ENCODE measurements at places on chromosomes 2 and 18.

GRCh38 chr2:166675553-166675952, 181.5 kb upstream of the SCN7A start:
- no peak for DNase-seq

GRCh38 chr18:8329186-8329771, 280.0 kb upstream of the RAB12 start:
- no peak for DNase-seq

- DNase-seq: no peak
Measured at GRCh38 chr2:136104977-136105376, 13.0 kb downstream of the CXCR4 start.

- DNase-seq: no peak
Measured at GRCh38 chr18:8176554-8176953, 432.7 kb upstream of the RAB12 start.

DNA sequence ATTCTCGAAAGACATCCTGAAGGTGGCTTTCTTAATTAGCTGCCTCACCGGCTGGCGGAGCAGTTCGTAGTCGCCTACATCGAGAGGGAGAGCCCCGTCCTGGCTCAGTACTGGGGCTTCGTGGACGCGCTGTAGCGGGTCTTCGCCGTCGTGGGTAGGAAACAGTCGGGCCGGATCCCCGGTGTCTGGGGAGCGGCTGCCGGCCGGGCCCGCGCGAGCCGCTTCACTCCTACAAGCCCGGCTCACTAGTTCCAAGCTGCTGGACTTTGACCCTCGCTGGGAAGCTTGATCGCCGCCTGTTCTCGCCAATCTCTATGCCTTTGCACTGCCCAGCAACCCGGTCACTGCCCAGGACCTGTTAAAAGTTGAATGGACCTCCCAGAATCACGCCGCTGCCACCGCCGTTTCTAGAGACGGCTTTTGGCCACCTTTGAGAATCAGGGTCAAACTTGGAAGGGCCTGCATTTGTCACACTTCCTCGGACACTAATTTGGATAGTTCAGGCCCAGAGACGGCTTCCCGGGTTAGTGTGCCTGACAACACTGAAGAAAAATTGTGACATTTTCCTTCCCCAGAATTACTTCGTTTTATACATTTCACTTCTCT, 41.4 kb upstream of the AKAIN1 start:
- peak; percentile 26 for DNase-seq
